ENCODE measurements at places on chromosomes 5 and 9. TPM values are rescaled to one million over a fixed set of nuclear protein-coding genes. Genes with fewer than 3 reads are reported as not detected.
A peak's percentile ranks its signal among the peaks of the same experiment; 100 is the strongest.

GRCh38 chr5:137395011-137395755 lies 103.9 kb downstream of the SPOCK1 start:
- no peak for DNase-seq

DNA sequence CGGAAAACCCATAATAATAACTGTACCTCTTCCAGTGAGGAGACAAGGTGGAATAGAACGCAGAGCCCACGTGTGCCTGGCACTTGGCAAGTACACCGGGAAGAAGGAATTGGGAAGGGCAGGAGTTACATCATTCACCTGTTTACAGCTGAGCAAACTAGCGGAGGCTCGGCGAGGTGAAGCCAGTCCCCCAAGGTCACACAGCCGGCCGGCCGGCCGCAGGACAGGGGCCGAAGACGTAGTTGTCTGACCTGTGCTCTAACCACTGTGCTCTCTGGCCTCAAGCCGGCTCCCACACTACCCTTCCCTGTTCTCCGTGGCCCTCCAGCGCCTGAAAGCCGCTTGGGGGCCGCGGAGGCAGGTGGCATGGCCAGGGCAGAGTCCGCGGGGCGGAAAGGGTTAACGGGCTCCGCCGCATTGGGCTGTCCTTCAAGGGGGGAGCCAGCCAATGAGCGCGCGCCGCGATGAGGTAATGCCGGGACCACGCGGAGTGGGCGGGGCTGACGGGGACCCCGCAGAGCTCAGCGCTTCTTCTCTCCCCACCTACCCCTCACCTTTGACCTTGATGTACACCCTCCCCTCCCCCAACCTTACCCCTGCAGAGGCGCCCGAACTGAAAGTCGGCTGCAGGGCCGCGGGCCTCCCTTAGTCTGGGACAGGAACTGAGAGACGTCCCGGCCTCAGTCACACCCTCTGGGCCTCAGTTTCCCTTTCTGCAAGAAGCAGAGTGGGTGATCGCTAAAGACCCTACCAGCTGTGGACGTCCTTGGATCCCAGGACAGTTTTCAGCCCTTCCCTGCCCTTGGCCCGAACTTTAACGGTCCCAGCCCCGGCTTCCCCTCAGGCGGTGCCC lies 125.1 kb downstream of the C9orf50 start:
- peak; percentile 98 for DNase-seq

GRCh38 chr5:159050316-159051143 lies 49.2 kb downstream of the EBF1 start:
- DNase-seq, result no peak

The PCDHA1 gene
- polyA plus RNA-seq, result not detected

GRCh38 chr5:90554358-90555006 lies 4.1 kb upstream of the ADGRV1 start:
- DNase-seq, result no peak

The LCN9 gene
- polyA plus RNA-seq, result not detected

- DNase-seq, result no peak
Observed at GRCh38 chr5:180294913-180295555, 3.2 kb upstream of the MAPK9 start.

- DNase-seq, result no peak
Observed at GRCh38 chr9:6214903-6215302, 704 bp upstream of the IL33 start.

The RGS3 gene
- polyA plus RNA-seq, result 15.4 TPM

- no peak for DNase-seq
Observed at GRCh38 chr5:178280631-178281030, 48.0 kb upstream of the PHYKPL start.

The SPIN1 gene
- 95.0 TPM for polyA plus RNA-seq

The CAVIN4 gene
- polyA plus RNA-seq, result 0.13 TPM

DNA sequence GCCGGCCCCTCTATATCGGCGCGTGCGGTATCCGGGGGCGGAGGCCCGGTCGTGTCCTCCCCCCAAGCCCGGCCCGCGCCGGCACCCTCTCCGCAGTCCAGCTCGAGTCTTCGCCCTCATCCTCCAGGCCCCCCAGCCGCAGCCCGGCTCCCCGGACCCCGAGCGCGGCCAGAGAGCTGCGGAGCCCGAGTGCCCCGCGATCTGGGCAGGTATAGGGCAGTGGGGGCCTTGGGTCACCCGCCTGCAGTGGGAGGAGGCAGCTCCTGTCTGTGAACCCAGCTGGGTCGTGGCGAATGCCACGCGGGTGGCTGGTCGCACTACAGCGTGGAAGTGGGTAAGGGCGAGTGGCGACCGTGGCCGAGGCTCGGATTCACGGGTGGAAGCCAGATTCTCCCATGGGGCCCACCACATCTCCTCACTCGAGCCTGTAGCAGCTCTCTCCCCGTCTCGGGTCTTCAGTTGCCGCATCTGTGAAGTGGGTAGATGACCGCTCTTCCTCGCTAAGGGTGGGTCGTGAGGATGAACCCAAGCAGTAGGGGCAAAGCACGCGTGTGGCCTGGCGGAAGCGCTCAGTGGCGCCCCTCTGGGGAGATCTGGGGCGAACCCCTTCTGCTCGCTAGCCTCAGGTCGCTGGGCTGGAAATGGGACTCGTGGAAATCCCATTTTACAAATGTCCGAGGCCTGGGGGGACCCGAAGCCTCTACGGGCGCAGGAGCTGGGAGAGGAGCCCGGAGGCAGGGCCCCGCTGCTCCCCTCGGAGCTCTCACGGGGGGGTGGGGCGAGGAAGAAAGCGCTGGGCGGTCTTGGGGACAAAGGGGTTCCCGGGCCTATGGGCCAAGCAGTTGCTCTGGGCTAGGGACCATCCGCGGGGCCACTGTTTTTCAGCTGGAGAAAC lies 1.9 kb downstream of the NR5A1 start:
- no peak for DNase-seq

- no peak for DNase-seq
Observed at GRCh38 chr5:93845376-93845775, 104.0 kb upstream of the POU5F2 start.

- DNase-seq, result no peak
Observed at GRCh38 chr9:12253941-12254340, 439.2 kb upstream of the TYRP1 start.

The PDE6A gene
- polyA plus RNA-seq, result 0.68 TPM

DNA sequence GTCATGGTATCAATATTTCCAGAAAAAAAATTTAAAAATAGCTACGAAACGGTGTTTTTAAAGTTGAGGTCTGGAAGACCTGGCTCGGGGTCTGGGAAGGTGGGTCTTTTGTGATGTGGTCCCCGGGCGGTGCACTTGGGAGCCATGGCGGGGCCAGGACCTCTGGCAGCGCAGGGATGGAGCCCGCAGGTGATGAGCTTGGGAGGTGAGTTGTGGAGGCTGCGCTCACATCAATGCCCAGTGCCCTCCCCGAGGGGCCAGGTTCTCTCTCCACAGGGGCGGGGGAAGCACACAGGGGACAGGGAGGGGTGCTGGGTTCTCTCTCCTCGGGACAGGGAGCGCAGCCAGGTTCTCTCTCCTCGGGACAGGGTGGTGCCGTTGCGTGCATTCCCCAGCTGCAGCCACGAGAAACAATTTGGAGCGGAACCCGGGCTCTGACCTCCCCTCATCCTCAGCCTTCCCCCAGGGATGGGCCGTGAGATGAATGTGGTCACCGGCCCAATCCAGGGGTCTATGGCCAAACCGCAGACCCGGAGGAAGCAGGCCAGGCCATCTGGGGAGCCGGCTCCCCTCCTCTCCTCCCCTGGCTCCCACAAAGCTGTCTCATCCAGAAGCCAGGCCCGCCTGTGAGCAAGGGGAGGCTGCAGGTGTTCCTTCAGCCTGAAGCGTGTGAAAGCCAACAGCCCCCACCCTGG lies 25.8 kb downstream of the DBH start:
- DNase-seq, result no peak

DNA sequence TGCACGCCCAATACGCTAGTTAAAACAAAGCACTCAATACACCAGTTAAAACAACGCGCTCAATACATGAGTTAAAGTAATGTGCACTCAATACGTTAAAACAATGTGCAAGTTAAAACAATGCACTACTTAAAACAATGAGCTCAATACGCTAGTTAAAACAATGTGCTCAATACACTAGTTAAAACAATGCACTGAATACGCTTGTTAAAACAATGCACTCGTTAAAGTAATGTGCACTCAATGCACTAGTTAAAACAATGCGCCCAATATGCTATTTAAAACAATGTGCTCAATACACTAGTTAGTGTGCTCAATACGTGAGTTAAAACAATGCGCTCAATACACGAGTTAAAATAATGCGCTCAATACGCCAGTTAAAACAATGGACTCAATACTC lies 185.0 kb downstream of the TRIO start:
- no peak for DNase-seq

The TLE4 gene
- polyA plus RNA-seq, result 48.6 TPM

DNA sequence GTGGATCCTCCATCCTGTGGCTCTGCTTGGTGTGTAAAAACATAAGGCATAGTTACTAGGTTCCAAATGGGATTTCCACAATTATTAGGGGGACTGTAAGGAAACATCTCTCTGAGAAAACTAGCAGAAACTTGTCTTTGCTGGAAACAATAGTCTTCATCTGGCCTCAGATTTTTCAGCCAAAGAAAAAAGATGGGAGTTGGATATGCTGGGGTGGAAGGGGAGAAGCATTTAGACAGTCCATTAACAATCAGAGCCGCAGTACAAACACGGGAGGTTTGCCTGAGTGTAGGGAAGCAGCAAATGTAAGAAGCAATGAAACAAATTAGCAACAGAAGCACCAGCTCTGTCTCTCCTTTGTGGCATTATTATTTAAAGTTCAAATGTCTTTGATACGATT lies 402.7 kb upstream of the ZNF608 start:
- DNase-seq, result no peak

GRCh38 chr5:96868603-96869371 lies 7.5 kb upstream of the ERAP2 start:
- no peak for DNase-seq

- peak; percentile 57 for DNase-seq
Observed at GRCh38 chr5:151664694-151665585, 21.8 kb downstream of the SPARC start.

The COL5A1 gene
- polyA plus RNA-seq, result 54.6 TPM

The GNA14 gene
- 9.2 TPM for polyA plus RNA-seq

- DNase-seq, result no peak
Observed at GRCh38 chr5:67199859-67200258, 3.3 kb upstream of the CD180 start.

DNA sequence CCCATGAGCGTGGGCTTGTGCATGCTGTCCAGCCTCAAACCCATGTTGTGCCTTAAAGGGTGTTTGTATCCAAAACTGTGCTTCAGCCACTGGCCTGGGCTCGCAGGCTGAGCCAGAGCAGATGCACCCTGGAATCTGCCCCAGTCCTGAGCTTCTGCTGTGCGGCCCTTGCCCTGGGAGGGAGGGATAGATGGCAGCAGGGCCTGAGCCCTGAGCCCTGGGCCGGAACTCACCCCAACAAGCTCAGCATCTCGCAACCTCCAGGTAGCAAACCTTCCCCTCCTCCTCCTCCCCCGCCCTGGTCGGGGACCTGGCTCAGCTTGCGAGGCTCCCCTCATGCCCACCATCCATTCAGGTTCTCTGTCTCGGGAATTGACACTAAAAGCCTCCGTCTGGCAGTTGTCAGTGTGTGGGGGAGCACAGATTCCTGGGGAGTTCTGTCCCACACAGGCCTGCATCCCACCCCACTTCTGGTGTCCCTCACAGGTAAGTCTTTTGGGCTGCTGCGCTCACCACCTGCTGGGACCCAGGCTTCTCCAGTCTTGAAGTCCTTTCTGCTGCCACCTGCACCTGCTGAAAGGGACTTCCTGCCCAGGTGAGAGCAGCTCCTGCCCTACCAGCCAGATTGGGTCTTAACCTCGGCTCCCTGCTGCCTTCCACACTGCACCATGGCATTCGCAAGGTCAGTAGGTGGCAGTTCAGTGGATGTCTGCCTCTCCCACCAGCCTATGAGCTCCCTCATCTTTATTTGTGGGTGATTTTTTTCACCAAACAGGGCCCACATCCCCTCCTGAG lies 55.2 kb upstream of the OLFM1 start:
- peak; percentile 19 for DNase-seq

The OTP gene
- polyA plus RNA-seq, result not detected

- DNase-seq, result no peak
Observed at GRCh38 chr5:145203193-145203592, 631.9 kb downstream of the PRELID2 start.

The GPX8 gene
- polyA plus RNA-seq, result 25.5 TPM

The FKBP15 gene
- 10.9 TPM for polyA plus RNA-seq

The IL13 gene
- not detected for polyA plus RNA-seq

The FANCG gene
- polyA plus RNA-seq, result 26.1 TPM

GRCh38 chr5:125034331-125034730 lies 287.9 kb upstream of the ZNF608 start:
- DNase-seq, result no peak

GRCh38 chr5:114174837-114175236 lies 187.0 kb upstream of the KCNN2 start:
- DNase-seq, result no peak

- no peak for DNase-seq
Observed at GRCh38 chr5:40502736-40503135, 177.0 kb upstream of the PTGER4 start.

The PCDH12 gene
- polyA plus RNA-seq, result 11.1 TPM

The ADAMTSL2 gene
- 0.27 TPM for polyA plus RNA-seq

DNA sequence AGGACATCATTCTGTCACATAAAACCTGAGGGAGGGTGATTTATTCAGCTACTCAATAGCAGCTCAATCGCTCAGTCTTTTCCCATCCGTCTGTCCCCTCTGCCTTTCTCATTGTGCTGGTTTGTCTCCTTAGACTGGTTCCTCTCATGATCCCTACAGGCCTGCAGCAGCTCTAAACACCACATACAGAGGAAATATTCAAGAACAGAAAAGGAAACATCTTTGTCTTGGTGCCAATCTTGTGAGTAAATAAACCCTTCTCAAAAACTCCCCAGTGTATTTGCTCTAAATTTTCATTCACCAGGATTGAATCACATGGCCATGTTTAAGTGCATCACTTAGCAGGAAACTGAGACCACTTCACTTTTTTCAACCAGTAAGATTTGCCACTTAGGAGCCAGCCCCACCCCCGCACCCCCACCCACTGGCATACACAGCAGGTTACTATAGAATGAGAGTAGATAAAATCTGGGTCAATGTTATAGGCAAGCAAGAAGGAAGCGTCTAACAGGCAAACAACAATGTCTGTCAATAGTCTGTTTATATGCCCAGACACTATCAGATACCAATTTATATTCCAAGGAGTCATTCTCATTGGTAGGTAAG lies 895.5 kb upstream of the DMAC1 start:
- DNase-seq, result no peak

- DNase-seq, result no peak
Observed at GRCh38 chr5:55231919-55232270, 1.5 kb downstream of the CCNO start.

The RPL35 gene
- 6,017 TPM for polyA plus RNA-seq

GRCh38 chr5:130109152-130109551 lies 204.9 kb downstream of the CHSY3 start:
- no peak for DNase-seq

DNA sequence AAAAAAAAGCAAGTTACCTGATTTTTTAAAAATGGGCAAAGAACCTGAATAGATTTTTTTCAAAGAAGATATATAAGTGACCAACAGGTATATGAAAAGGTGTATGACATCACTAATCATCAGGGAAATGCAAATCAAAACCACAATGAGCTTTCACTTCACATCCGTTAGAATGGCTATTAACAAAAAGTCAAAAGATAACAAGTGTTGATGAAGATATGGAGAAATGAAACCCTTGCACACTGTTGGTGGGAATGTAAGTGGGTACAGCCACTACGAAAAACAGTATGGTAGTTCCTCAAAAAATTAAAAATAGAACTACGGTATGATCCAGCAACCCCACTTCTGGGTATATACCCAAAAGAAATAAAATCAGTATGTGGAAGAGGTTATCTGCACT lies 134.8 kb downstream of the UGCG start:
- no peak for DNase-seq

- peak; percentile 55 for DNase-seq
Observed at GRCh38 chr5:74641735-74642542, 1.4 kb upstream of the ENC1 start.

Data from ovary (tissue), 10 donors.